NCI-H1092 treated with DMSO at 0.1 percent for 48 hours (cell line): ENCODE measurements at places on chromosomes 16 and 17.

DNA sequence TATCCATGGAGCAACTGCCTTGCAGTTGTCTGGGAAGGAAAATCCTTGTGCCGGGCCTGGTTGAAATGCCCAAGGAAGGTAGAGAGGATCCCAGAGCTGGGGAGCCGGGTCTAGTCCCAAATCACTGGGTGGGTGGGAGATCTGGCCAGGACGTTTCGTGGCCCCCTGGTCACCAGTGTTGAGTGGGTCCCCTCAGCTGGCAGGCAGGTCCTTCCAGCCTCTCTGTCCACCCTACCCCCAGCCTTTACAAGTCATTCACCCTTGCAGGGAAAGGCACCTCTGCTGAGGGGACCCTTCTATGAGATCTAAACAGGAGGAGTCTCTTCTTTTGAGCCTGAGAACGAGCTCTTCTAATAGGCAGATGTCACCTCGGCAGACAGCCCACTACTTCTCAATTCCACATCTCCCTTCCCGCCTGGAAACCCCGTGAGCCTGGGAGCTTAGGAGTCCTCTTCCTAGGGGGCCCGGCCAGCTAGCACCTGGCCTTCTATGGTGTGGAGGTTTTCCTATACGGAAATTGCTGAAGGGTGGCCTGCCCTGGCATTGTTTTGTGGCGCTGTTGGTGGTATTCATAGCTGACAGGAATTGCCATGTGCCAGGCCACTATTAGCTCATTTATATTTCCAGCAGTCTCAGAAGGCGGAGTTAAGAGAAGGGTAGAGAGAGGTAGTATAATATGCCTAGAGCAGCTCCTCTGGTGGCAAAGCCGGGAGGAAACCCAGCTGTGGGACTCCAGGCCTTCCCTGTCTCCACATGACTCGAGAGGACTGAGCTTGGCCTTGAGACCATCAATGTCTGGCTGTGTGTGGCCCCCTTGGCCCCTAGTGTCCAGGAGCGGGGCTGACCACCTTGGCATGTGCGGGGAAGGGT, 13.3 kb downstream of the MPRIP start:
- DNase-seq: no peak

DNA sequence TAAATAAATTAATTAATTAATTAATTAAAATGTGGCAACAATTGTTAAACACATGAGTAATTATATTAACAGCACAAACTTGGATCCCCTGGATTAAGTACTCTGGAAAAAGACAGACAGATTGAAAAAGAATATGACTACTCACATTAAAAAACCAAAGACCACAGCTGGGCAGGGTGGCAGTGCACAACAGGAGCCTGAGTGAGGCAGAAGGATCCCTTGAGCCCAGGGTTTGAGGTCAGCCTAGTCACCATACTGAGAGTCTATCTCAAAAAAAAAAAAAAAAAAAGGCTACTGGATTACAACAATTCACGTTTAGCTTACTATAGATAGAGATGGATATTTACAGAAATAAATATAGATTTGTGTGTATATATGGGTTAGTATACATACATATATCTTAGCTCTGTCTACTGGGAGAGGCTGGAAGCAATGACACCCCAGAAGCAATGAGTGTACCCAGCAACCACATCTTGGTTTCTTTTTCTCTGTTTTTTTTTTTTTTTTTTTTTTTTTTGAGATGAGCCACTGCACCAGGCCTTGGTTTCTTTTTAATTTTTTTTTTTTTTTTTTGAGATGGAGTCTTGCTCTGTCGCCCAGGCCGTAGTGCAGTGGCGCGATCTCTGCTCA, 10.6 kb upstream of the SUZ12 start:
- DNase-seq: no peak

GRCh38 chr16:49662569-49662968, 193.3 kb downstream of the ZNF423 start:
- no peak for DNase-seq

DNA sequence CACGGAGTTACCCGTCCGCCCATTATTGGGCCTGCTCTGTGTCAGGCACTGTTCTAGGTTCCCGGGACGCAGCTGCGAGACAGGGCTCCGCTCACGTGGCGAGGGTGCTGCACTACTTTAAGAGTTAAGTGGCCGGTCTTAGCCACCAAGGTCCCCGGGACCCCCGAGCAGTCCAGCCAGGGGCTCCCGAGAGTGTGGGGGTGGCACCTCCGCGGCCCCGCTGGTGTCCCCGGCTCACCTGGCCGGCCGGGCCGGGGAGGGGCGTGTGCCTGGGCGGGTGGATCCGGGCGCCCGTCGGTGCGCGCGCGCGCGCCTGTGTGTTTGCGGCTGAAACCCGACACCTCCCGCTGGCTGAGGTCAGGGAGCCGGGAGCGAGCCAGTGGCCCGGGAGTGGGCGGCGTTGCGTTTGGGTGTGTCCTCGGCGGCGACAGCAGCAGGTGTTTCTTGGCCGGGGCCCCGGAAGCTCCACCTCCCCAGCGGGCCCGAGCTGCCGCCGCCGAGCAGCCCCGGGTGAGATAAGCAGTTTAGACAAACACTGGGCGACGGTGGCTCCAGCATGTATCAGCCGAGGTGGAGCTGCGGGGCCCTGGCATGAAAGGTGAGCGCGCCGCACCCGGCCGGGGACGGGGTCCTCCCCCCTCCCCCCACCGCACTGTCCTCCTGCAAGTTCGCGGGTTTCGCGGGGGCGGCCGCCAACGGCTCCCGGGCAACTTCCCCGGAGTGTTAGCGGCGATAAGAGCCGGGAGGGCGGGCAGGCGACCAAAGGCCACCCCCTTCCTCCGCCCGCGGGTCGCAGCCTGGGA, at the start of gene GSE1:
Gene GSE1, plus strand, starts transcription at position 522 of the 803 bp plus-strand sequence. Its CDS starts 70 bp downstream, at position 592.
- DNase-seq: peak; percentile 94

- DNase-seq: no peak
Measured at GRCh38 chr17:8725881-8726876, 18.5 kb downstream of the CCDC42 start.
